ENCODE measurements at places on chromosomes 11 and 22.

- no peak for DNase-seq
These were observed 12.5 kb upstream of the CSF2RB start for GRCh38 chr22:36900880-36901279.

DNA sequence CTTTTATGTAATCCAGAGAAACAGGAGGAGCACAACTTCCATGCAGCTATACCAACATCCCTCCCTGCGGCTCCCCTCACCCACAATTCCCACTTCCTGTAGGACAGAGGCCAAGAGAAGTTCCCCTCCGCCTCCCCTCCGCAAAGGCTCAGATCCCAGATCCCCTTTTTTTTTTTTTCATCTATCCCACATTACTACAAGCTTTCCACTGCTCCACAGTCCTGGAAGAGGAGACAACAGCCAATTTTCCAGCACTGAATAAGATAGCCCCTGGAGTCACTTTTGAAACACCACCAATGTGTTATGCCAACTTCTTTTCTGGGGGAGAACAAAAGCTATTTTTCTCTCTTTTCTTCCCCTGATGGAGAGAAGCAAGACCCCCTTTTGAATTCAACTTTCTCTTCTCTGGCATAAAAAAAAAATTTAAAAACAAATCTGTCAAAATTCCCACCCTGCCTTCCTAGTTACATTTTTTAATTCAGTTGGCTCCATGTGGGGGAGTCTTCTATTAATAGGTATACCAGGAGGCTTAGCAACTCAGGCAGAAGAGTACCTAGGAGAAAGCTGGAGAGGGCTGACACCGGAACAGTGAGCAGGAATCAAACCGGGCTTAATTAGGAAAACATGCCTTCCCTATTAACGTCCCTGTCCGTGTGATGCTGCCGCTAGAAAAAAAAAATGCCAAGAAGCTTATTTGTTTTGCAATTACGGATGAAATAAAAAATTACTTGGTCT lies 543.4 kb downstream of the BUD13 start:
- no peak for DNase-seq

DNA sequence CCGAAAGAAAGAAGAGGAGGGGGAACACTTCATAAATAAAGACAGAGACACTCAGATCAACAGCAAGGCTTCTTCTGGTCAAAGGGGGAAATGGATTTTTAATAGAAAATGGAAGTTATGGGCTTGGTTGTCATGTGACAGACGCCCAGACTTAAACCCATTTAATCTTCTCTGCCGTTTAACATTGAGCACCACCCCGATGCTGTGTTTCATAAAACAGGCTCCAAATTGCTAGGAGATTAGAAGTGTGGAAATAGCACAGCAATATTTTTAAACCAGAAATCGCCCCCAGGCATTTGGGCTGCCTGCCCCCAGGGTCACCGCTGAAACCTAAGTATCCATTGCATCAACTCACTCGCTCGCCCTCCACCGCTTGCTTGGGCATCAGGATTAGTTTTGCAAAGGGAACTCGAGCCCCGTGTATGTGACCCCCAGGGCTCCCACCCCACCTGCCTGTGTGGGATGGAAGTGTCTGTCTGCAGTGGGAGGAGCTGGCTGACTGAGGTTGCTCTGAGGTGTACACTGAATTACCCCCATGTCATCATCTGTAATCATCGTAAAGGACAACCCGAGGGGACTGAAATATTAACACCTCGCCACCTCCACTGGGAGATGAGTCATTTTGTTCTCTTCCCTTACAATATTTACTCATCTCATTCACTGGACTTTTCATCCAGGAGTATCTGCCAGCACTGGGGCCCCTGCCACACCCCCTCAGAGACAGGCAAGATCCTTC lies 10.7 kb downstream of the DSCAML1 start:
- peak; percentile 19 for DNase-seq

DNA sequence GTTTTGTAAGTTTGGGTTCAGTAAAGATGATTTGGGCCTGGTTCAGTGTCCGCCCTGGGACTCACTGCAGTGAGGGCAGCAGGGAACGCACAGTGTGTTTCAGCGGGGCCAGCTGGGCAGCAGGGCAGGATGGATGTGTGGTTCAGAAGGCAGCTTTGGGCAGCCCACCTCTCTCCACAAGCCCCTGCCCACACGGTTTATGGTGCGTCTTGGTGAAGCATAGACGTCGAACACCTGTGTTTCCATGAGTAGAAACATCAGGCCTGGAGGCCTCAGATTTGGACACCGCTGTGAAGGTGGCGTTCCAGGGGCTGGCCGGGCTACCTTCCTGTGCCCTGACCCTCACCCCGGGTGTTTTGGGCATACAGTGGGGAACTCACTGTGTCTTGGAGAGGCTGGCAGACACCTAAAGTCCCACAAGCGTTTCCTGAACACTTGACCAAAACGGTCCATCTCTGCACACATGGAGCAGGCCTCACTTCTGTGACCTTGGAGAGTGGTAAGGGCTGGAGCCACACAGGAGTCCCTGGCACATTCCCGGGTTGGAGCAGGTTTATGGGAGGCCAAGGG lies 59.0 kb downstream of the ST14 start:
- no peak for DNase-seq

- DNase-seq, result no peak
These were observed 20.2 kb upstream of the PTS start for GRCh38 chr11:112206071-112206470.

GRCh38 chr11:57680552-57680874 lies 12.6 kb downstream of the ZDHHC5 start:
- DNase-seq, result no peak

GRCh38 chr11:61027141-61027840 lies 55.8 kb downstream of the CD6 start:
- no peak for DNase-seq

GRCh38 chr22:30265823-30266444 lies 717 bp downstream of the OSM start:
- DNase-seq, result no peak

- no peak for DNase-seq
These were observed 61.3 kb upstream of the YPEL1 start for GRCh38 chr22:21796863-21797262.

- DNase-seq, result no peak
These were observed 5.5 kb downstream of the LIN7C start for GRCh38 chr11:27501100-27501499.

- DNase-seq, result peak; percentile 27
These were observed 3.8 kb downstream of the RSPH14 start for GRCh38 chr22:23137905-23138561.

GRCh38 chr11:102516179-102516578 lies 14.4 kb downstream of the MMP7 start:
- no peak for DNase-seq

- no peak for DNase-seq
These were observed 985.1 kb downstream of the BRD1 start for GRCh38 chr22:48842583-48842945.

GRCh38 chr11:33617672-33618350 lies 82.8 kb downstream of the C11orf91 start:
- no peak for DNase-seq

- DNase-seq, result no peak
These were observed 4.7 kb downstream of the YDJC start for GRCh38 chr22:21624880-21625791.

DNA sequence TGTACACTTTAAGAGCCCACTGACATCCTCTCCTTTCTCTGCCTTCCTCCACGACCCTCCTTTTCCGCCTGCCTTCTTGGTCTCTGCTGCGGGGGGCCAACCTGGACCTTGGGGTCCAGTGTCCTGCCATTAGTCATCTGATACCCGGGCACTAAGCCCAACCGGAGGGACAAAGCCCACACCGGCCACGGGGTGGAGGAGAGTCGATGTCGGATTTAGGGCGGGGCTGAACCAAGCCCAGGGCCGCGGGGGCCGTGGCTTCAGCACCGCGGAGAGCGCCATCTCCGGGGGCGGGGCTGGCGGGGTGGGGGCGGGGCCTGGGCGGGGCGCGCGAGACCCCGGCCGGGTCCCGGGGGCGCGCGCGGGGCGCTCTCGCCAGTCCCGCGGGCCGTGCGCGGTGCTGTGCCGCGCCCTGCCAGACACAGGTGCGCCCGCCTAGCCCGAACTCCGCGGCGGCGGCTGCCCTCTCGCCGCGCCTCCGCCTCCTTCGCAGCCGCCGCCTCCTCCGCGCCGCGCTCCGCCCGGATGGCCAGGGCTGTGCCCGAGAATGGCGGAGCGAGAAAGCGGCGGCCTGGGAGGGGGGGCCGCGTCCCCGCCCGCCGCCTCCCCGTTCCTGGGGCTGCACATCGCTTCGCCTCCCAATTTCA lies at the start of gene MAPK8IP1:
TSS of gene MAPK8IP1 (plus strand) at position 378 of the 647 bp plus-strand sequence. CDS start at position 548, 170 bp downstream.
- DNase-seq, result no peak

DNA sequence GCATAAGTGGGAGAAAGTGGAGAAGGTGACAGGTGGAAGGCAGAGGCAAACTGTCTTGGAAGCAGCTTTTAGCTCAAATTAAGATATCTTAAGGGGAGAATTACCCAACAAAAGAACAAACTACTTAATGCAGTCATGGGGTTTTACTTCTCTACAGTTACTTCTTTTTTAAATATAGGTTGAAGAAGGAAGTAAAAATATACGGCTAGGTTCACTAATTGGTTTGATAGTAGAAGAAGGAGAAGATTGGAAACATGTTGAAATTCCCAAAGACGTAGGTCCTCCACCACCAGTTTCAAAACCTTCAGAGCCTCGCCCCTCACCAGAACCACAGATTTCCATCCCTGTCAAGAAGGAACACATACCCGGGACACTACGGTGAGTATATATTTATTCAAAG lies 40.8 kb downstream of the PDHX start:
- no peak for DNase-seq

GRCh38 chr11:121018746-121019145 lies 5.2 kb upstream of the TBCEL start:
- no peak for DNase-seq

DNA sequence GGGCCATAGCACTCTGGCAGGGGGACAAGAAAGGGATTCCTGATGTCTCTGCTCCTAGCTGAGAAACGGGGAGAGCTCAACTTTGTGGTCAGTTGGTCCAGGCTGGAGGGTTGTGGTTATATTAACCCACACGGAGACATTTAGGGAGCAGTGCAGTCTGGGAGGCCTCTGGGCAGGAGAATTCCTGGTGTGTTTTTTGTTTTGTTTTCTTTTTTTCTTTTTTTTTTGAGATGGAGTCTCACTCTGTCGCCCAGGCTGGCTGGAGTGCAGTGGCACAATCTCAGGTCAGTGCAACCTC lies 88.0 kb upstream of the SHISAL1 start:
- DNase-seq, result no peak

GRCh38 chr22:31829505-31829904 lies 75.7 kb downstream of the DEPDC5 start:
- peak; percentile 20 for DNase-seq

DNA sequence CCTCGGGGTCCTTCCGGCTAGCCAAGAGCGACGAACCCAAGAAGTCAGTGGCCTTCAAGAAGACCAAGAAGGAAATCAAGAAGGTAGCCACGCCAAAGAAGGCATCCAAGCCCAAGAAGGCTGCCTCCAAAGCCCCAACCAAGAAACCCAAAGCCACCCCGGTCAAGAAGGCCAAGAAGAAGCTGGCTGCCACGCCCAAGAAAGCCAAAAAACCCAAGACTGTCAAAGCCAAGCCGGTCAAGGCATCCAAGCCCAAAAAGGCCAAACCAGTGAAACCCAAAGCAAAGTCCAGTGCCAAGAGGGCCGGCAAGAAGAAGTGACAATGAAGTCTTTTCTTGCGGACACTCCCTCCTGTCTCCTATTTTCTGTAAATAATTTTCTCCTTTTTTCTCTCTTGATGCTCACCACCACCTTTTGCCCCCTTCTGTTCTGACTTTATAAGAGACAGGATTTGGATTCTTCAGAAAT lies 1.9 kb upstream of the GCAT start:
- no peak for DNase-seq

- no peak for DNase-seq
These were observed 5.0 kb downstream of the DGKZ start for GRCh38 chr11:46352063-46352841.

Data from NCI-H2029 treated with DMSO at 0.1 percent for 48 hours (cell line).